GF-D8 (cell line): ENCODE measurements at places on chromosomes 3 and 15.

DNA sequence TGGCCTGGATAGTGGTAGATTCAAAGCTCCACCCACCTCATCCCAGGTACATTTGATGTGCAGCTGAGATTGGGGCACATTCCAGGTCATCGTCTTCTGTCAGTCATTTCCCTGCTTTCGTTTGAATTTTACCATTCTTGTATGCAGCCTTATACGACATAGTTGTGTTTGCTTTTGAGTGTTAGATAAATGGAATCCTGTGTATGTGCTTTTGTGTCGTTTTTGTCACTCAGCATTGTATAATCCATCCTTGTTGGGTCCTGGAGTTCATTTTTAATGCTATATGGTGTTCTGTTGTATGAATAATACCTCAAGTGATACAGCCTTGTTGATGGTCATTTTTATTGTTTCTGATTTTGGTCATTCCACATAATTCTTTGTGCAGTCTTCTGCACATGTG is 7.3 kb downstream of the RCCD1 start:
- DNase-seq, result no peak

GRCh38 chr3:25465266-25465860 is 37.3 kb downstream of the RARB start:
- no peak for DNase-seq

- DNase-seq, result no peak
Measured at GRCh38 chr3:187049462-187050101, 89.7 kb downstream of the RPL39L start.

- no peak for DNase-seq
Measured at GRCh38 chr15:45084163-45084562, 29.8 kb downstream of the DUOX2 start.

DNA sequence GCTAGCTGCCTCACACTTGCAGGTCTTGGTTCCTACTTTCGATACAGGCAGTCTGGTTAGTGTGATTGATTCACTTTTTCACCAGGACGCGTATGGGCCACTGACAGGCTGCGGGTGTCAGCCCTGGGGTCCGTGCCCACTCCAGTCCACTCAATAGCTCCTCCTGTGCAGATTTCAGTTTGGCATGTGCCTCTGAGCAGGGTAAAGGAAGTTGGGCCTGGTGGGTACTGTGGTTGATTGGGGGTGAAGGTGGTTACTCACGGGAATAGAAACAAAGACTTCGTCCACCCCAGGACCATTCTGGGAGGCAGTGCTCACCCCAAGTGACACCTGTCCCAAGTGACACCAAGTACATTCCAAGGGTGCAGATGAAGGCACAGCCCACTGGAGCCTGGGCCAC is 62.3 kb downstream of the EPHB1 start:
- no peak for DNase-seq

DNA sequence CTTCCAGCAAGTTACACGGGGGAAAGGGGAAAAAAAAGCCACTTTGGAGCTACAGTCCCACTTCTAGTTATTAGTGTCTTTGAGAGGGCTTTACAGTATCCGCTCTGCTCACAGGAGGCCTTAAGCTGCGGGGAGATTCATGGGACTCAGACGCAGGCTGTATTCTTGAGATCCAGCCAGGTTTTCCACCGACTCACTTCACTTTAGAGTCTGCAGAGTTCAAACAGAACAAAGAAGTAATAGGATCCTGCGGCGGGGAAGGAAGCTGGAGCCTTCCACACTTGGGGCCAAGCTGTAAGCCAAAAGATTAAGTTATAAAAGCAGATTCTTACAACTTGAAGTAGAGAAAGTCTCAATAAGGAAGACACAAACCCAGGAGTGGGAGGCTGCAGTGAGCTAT is 60.2 kb upstream of the FAM174B start:
- no peak for DNase-seq

DNA sequence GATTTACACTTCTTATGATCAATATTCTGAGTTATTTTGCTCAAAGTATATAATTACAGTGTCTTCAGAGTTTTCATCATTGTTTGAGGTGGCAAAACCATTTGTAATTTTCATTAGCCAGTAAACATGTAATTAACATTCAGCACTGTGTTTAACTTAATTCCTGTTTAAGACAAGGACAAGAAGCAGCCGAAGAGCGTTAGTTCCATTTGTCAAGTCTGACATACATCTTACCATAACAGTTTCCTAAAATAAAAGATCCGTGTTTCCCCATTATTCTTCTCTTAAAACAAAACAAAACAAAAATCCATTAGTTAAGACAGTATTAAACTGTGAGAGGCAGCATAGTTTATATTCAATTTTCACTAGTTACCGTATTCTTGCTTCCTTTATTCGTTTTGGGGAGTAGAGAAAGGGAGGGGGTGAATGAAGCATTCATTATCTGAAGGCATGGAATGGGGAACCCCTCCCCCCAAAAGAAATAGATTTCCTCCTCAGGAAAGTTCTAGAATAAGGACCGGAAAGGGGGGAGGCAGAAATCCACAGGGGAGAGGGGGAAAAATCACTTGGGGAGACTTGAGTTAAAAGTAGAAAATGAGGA is 5.5 kb upstream of the NR2F2 start:
- DNase-seq, result no peak

GRCh38 chr15:67495585-67495984 is 25.3 kb upstream of the C15orf61 start:
- DNase-seq, result no peak

DNA sequence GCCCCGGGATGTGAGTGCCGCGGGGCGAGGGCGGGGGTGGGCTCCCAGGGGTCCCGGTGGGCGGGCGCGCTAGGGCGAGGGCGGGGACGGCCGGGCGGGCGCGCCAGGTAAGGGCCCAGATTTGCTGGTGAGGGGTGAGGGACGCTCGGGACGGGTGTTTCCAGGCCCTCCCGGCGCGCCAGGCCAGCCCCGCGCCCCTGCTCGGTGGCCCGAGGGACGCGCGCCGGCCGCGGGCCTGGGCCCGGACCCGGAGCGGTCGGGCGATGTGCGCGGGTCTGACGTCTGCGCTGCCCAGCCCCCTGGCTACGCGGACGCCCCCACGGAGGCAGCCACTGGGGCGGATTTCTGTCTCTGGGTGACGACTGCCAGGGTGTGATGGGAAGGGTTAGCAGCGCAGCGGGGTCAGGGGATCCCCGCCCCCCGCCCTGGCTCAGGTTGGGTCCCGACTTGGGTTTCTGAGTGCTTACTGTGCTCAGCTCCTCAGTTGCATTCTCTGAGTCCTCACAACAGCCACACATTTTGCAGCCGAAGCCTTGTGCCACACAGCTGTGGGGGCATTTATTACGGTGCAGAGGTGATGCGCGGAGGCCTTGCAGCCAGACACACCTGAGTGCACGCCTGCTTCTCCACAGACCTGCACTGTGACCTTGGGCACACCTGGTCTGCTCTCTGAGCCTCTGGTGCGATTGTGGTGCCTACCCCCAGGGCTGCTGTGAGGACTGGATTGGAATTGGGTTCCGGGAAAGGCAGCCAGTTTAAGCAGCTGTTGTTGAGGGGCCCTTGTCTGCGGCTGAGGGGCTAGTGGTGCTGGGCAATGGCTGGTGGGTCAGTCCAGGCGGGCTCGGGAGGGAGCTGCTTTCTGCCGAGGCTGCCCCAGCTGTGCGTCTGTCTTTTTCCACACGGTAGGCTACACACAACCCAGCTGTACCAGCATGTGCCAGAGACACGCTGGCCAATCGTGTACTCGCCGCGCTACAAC is 523 bp downstream of the HDAC11 start:
- DNase-seq, result no peak

- no peak for DNase-seq
Measured at GRCh38 chr3:45807133-45807532, 10.8 kb upstream of the SLC6A20 start.

GRCh38 chr3:62149962-62150361 is 223.4 kb downstream of the FEZF2 start:
- no peak for DNase-seq

- DNase-seq, result peak; percentile 83
Measured at GRCh38 chr3:60386306-60386705, 864.9 kb downstream of the FHIT start.

GRCh38 chr15:26838742-26839460 is 28.0 kb upstream of the GABRA5 start:
- no peak for DNase-seq

GRCh38 chr3:107674371-107674770 is 151.6 kb downstream of the BBX start:
- DNase-seq, result no peak

GRCh38 chr3:28826840-28827239 is 454.0 kb upstream of the RBMS3 start:
- DNase-seq, result no peak

- no peak for DNase-seq
Measured at GRCh38 chr3:21913791-21914190, 162.8 kb upstream of the ZNF385D start.

- no peak for DNase-seq
Measured at GRCh38 chr3:34260271-34261000, 462.0 kb downstream of the PDCD6IP start.

DNA sequence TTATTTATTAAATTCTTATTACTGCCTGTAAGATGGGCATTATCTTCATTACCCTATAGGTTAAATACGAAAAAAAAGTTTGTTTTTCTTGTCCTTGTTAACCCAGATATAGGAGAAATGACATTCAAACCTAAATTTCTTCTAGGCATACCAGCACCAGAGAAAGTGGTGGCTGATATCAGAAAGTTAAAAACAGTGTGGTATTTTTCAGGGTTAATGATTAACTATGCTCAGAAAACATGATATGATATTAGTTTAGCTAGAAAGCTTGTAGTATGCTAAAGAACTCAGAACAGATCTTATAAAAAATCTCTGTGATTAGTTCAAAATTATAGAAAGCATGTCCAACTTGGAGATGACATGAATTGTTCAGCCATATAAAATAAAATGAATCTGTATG is 630.5 kb upstream of the EPHA6 start:
- no peak for DNase-seq

DNA sequence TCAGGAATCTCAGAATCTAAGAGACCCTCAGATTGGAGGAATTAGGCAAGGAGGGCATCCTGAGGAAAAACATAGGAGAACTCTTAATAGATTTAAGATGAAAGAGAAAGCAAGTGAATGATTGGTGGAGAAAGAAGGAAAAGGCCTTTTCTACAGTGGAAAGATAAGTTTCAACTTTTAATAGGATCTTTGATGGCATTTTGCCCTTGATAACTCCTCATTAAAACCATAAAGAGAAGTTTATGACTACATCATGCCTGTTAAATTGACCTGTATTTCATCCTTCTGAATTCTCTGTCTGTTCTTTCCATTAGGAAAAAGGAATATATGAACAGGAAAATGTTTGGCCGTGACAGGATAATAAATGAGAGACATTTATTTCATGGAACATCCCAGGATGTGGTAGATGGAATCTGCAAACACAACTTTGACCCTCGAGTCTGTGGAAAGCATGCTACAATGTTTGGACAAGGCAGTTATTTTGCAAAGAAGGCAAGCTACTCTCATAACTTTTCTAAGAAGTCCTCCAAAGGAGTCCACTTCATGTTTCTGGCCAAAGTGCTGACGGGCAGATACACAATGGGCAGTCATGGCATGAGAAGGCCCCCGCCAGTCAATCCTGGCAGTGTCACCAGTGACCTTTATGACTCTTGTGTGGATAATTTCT is 30.1 kb downstream of the TIPARP start:
- no peak for DNase-seq

DNA sequence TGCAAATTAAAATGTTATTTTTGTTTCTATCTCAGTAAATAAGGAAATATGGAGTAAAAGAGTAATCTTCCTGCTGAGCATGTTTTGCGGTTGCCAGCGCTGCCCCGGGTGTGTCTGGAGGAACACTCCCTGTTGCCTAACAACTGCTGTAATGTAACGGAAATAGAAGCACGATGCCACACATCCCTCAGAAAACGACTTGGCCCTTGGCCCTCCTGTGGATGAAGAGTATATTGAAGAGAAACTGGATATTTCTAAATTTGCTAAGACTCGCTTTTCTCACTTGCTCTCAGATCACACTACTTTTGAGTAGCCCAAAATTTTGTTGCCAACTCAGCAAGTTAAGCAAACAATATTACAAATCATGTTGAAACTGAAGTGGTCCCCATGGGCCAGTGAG is 18.9 kb downstream of the CX3CR1 start:
- peak; percentile 96 for DNase-seq

GRCh38 chr3:41200669-41201021 is 1.3 kb downstream of the CTNNB1 start:
- DNase-seq, result peak; percentile 65

GRCh38 chr15:83561661-83562060 is 92.3 kb upstream of the ADAMTSL3 start:
- no peak for DNase-seq

DNA sequence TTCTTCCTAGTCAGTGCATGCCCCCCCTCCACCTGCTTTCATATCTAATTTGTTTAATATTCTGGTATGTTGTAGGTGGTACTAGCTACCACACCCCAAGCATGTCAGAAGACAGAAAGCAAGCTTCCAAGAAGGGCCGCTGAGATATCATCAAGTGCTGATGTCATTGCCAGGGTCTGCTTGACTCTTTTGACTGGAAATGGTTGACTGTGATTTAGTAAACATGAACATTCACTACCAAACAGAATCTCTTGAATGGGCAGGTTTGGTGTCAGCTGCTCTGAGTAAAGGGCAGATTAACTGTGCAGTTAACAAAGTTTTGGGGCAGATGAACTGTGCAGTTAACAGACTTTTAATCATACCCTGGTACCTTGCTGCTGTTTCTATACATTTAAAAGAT is 244.2 kb upstream of the SATB1 start:
- DNase-seq, result no peak

- no peak for DNase-seq
Measured at GRCh38 chr15:95018888-95019545, 787.7 kb downstream of the MCTP2 start.

DNA sequence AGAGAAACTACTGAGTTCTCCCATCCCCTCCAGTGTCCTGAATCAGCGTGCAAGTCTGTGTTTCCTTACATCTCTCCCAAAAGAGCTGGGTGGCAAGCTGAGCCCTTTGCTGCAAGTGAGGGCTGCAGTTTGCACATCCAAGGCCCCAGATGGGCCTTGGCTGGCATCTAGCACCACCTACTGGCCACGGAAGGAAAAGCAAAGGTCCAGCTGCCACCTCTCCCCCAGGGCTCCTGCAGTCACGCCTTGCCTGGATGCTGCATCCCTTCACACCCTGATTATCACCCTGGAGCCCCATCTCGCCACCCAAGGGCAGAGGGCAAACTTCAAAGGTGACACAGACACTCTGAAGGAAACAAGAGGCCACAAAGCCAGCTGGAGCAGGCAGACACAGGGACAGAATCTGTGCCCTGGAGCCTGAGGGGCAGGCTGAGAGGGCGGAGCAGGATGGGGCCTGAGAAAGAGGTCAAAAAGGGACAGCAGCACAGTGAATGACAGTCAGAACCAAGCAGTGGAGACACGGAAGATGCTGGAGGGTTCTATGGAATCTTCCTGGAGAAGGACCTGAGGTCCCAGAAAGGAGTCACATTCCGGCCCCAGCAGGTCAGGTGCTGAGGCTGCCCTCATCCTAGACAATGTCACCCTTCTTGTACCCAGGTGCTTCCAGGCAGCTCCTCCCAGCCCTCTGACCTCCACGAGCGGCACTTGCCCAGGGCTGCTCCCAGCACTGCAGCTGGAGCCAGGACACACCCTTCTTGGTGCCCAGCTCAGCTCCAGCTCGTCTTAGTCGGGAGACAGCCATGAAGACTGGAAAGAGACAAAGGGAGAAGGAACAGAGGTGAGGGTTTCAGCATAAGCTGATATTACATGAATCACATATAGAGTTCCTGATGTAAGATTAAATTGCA is 18.3 kb upstream of the NTRK3 start:
- no peak for DNase-seq
